Activated gamma-delta T cell treated with Interleukin-2 at 50 U/mL for 16 hours (primary cell): ENCODE measurements at places on chromosomes 16 and 17.

DNA sequence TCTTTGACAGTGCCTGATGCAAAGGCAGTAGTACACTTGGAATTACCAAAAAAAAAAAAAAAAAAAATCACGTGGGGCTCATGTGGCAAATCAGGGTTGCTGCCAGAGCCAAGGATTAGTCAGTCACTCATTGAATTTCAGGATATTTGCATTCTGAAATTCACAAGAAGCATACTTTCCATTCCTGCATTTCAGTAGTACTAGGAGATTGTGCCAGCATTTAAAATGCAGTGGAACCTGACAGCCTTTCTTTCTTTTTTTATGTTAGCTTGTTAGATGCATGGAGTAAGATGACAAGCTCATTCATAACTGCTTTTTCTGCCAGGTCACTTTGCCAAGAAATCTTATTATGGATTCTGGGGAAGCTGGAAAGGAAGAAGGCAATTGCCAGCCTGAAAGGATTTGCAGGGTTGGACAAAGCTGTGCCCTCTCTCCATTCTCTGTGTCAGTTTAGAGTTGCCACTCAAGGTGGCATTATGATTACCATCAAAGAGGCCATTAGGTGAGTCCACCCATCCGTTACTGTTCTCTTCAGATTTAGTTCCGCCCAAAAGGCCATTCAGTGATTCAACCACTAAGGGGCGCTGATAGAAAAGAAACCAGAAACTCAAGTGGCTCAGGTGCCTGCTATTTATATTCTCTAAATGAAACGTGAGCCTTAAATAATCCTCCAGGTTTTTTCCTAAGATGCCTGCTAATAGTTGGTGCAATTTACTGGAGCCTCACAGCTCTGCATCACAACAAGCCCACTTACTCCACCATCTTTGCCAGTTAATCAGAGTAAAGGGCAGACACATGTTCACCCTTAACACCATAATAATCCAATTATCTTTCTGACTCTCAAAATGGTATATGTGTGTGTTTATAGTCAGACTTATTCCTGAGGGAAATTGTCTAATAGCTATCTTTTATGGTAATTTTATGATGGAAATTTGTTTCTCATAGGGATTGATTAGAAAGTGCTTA is 59.0 kb downstream of the TANGO6 start:
- no peak for DNase-seq

DNA sequence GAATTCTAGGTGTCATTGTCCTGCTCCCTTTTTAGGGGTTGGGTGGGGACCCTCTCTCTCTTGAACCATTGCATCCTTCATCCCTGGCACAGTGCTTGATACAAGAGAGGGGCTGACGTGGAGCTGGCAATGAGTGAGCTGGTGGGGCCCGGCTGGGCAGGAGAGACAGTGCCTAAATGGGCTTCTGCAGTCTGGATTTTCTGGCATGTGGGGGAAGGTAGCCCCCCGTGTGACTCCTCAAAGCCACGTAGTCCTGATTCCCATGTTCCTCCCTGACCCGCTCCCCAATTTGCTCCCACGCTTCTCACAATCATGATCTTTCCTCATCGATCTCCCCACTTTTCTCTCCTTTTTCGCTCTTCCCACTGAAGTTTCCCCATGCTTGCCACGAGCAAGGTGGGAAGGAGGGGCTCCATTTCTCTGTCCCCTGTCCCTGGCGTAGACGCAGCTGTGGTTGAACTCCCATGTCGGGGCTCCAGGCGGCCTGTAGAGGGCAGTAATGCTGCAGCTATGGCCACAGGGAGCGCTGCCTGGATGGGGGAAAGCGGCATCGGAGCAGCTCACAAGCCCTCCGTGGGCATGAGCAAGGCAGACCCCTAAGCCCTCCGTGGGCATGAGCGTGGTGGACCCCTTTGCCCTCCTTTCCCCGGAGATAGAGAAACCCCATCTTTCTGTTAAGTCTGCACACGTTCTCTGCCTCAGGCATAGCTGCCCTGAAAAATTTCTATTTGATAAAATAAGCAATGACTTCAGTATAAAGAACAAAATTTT is 47.5 kb downstream of the HAPSTR1 start:
- peak; percentile 65 for DNase-seq

DNA sequence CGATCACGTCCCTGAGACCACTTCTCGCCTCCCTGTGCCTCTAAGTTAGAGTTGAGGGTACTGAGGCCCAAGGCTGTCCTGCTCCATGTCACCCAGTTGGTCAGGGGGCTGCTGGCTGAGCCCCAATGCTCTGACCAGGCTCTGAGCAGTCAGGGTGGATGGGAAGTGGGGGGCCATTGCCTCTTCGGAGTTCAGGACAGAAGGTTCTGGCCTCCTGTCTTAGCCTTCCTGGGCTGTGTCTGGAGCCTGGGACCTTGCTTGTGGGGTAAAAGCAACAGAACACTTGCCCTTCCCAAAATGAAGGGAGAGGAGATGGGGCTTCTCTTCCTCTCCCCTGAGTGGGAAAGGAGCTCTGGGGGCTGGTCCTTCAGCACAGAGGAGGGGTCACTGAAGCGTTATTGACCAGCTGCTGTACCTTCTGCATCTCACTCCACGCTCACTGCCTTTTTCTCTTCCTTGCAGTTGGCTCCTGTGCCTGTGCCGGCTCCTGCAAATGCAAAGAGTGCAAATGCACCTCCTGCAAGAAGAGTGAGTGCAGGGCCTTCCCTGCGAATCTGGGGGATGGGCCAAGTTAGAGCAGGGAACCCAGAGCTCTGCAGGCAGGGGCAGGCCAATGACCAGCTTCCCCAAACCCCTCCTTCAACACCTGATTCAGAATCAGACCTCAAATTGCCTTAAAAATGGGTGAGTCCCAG is 580 bp downstream of the MT1X start:
- no peak for DNase-seq

DNA sequence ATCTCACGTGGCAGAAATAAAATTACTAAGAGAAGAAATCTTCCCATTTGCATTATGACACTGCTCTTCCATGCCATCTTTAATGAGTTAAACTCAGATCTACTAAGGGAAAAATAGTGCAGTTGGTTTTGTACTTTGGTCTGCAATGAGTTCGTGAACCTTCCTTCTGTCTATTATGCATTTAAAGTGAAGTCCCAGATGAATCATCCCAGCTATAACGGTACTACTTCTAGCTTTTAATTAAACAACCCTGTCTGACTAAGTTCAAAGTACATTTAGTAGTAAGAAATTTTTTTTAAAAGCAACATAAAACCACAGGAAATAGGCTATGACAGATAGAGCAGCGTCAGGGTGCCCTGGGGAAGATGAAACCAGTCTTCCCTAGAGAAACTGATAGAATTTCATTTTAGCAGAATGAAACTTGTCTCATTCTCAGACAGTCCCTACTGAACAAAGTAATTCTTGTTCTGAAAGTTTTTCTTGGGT is 1.8 kb downstream of the TMIGD1 start:
- peak; percentile 31 for DNase-seq

DNA sequence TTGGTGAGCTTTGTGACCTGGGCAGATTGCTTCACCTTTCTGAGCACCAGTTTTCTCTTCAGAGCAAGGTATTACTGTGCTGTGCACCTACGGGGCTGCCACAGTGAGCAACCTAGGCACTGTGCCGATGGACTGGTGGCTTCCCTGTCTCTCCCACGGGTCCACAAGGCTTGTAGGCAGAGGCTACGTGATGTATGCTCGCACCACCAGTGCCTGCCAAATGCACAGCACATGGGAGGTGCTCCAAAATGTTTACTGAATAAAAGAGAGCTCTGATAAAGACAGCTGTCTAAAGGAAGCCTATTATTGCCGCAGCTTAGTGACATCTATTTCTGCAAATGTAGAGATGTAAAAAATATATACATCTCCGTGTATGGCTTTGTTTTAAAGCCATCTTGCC is 139.2 kb downstream of the CDK5R1 start:
- DNase-seq: no peak

DNA sequence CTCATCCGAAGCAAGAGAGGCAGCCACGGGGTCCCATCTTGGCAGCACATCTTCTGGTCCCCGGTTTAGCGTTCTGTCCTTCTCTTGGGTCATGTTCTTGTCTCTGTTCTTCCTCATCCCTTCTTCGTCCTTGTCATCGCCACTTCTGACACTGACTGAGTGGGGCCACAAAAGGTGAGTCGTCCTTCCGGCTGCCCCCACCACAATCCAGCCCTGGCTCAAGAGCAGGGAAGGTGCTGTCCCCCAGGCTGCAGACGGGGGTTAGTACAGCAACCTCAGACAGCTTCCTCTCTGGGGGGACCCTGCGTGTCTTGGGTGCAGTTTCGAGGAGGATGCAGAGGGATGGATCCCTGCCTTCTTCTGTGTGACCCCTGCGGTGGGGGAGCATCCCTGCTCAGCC is 21.8 kb downstream of the NAA60 start:
- no peak for DNase-seq

DNA sequence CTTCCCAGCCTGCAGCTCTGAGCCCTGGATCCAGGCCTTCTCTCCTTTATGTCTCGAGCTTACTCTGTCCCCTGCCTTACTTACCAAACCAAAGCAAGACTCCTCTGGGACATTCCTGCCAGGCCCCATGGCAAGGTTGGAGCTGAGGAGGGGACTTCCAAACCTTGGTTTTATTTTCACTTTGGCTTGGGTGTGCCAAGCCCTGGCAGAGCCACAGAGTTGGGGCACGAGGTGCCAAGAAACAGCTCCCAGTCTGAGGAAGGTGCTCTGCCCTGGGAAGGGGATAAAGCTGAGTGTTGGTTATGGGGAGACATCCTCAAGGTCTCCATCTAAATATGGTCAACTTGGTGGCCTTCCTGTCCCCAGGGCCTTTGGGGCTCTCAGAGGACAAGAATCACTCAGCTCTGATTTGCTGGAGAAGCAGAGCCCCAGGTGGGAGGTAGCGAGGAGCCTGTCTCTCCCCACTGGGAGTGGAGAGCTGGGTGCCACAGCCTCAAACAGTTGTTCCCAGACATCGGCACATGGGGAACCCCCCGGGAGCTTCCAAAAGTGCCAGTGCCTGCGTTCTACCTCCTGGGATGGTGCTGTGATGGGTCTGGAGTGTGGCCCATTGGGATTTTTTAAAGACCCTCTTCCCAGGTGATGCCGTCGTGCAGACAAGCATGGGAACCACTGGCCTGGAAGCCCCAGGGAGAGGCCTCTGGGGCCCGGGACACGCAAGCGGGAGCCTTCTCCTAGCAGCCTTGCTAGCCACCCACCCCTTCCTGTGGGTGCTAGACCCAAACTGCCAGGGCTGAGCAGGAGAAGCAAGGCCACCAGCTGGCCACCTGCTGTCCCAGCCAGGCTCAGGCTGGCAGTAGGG is 10.3 kb downstream of the NLRC5 start:
- no peak for DNase-seq

- no peak for DNase-seq
Observed at GRCh38 chr16:67104845-67105244, 4.9 kb upstream of the PHAF1 start.

GRCh38 chr16:4692460-4693295 is 684 bp upstream of the NUDT16L1 start:
- DNase-seq: no peak

- DNase-seq: peak; percentile 52
Observed at GRCh38 chr16:88561485-88562359, 8.5 kb upstream of the ZC3H18 start.

DNA sequence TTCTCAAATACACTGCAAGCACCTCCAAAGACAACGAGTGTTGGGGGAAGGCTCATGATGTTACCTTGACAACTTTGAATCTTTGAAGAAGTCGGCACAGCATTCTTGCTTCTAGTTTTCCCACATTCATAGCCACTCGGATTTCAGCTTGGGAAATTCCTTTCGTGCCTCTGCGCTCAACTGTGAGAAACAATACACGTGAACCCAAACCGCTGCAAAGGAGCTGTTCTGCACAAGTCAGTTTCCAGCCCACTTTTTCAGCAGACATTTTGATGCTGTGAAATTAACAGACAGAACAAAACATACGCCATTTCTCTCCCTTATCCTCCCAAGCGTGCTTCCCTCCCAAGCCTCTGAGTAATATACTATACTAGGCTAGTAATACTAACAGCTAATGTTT is 41.2 kb downstream of the GTF3C1 start:
- no peak for DNase-seq

DNA sequence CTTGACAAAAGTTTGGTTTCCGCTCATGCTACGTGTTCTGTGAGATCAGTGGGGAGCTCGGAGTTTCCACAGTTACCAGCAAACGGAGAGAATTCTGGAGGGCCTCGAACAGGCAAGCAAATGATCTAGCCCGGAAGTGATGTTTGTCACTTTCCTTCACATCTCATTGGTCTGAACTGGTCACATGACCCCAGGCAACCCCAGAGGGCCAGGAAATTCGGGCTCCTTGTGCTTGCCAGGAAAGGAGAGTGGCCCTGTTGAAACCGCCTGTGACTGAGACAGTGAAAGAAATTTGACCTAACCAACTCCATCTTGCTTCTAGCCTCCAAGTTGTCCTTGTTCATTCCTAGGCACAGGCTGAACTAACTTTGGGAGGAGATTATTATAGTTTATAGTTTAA is 23.0 kb downstream of the SPPL2C start:
- DNase-seq: no peak

GRCh38 chr17:35129154-35129972 is 7.9 kb downstream of the FNDC8 start:
- DNase-seq: no peak

DNA sequence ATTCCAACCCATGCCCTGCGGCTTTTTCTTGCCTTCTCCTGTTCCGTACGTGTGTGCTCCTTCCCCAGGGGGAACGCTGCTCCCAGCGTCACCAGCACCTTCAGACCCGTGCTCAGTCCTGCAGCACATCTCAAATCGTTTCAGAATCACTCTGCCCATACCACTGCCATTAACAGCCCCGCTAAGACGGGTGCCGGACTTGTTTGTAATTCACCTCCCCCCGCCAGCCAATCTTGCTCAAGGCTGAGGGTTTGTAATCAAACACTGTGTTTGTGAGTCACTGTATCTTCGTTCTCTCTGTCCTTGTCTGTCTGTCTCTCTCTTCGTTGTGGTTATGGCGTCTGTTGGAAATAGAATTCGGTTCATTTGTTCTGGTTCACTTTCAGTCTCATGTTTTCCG is 17.3 kb downstream of the CARD14 start:
- DNase-seq: no peak

- DNase-seq: no peak
Observed at GRCh38 chr16:8199390-8199789, 390.9 kb downstream of the TMEM114 start.

DNA sequence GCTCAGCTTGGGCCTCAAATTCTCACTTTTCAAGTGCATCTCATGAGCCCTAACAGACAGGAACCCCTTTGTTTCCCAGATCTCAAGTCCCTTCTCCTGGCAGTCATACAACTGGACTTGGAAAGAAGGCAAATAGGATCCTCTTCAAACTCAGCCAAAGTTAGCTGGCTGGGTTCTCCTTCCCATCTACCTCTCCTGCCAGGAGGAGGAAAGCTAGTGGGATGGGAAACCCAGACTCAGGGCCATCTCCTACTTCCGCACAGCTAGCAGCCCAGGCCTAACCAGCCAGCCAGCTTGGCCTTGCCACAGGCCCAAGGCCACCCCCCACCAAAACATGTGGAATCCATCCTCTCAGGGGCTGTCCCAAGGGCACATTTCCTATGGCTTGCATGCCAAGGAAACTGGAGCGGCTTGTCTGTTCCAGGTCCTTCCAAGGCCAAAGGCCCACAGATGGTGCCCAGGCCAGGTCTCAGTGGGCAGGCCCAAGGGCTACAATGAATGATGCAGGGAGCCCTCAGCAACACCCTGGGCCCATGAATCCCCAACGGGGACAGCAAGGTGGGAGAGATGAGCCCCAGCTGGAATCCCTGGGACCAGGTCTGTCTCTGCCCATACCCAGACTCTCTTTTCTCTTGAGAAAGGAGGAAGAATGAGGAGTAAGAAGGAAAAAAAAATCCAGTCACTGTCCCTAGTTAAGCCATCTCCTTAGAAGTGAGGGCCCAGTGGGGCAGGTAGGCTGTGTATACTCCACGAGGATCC is 1.7 kb downstream of the SMARCD2 start:
- no peak for DNase-seq

GRCh38 chr17:31843070-31843745 is 15.8 kb downstream of the COPRS start:
- DNase-seq: no peak
